Hepatocyte (in vitro differentiated cells): ENCODE measurements at places on chromosomes 7 and 10. TPM values are rescaled to one million over a fixed set of nuclear protein-coding genes. Genes with fewer than 3 reads are reported as not detected.

GRCh38 chr10:88270061-88270808, 312.9 kb downstream of the RNLS start:
- DNase-seq, result no peak

DNA sequence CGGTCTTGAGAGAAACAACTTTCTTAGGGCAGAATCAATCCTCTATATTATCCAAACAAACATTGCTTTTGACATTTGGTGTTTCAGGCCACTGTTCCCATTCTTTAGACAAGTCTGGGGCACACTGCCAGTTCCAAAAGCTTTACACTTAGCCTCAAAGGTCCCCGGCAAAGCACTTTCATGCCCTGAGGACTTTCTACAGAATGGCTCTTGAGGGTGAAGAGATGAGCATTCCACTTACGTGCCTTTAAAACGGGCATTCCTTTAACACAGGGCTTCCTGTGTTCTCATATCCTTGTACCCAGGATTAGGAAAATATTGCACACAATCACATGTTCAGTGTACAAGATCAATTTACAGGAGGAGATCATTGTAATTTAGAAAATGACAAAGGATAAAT, 13.1 kb upstream of the TMEM213 start:
- DNase-seq, result no peak

DNA sequence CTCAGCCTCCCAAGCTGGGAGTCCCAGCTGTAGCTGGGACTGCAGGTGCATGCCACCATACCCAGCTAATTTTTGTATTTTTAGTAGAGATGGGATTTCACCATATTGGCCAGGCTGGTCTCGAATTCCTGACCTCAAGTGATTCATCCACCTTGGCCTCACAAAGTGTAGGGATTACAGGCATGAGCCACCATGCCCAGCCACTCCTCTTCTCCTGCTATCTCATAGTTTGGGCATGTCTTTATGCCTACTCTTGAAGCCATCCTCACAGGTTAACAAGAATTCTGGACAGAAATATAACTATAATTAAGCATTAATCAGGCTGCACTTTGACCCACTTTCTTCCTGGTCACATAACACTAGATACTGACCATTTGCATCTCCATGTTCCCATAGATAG, 28.6 kb upstream of the C10orf67 start:
- DNase-seq, result no peak

GRCh38 chr7:126689037-126689436, 563.7 kb downstream of the GRM8 start:
- DNase-seq, result no peak

DNA sequence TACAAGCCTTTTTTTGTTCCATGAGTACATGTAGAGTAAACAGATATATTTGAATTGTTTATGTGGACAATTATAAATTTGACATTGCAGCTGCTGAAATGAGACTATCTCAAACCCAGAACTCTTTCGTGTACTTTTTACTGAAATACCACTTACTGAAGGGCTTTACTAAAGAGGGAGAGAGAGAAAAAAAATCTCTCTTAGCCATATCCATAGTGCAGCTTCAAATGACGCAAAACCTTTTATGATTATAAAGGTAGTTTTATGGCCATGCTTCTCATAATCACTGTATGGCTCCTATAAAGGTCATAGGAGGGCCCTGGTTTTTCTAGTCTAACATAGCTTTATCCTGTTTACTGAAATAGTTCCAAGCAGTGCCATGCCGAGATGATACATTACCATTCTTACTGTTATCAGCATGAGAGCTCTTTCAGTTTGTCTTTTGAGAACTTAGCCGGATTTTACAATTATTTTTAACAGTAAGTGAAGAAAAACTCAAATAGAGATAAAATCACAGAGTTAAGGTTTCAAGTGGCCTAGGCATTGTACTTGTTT, 35.1 kb downstream of the KCND2 start:
- peak; percentile 6 for DNase-seq

MSS51 gene
- polyA plus RNA-seq, result 0.48 and 0.74 TPM in 2 replicates

- DNase-seq, result no peak
Measured at GRCh38 chr10:93139059-93139655, 65.5 kb downstream of the CYP26A1 start.

GRCh38 chr10:49080071-49080470, 35.3 kb downstream of the VSTM4 start:
- peak; percentile 61 for DNase-seq

GRCh38 chr10:30531751-30532530, 97.6 kb downstream of the LYZL2 start:
- DNase-seq, result no peak
